ENCODE measurements at places on chromosomes 11 and 22.

DNA sequence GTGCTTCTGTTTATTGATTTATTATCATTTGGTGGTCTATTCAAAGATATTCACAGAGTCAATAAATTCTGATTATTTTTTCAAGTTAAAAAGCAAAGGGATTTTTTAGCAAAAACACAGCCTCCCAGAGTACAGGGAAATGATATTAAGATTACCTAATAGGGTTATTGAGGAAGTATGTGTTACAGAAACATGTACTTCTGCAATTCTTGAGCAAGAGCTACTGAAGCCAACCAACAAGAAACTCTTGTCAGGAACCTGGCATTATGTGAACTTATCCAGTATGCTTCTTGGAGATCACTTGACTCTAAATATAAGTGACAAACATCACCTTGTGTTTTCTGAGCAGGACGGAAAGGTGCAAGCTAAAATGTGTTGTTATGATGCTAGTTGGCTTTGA, 42.0 kb upstream of the CARD18 start:
- DNase-seq: no peak

GRCh38 chr11:47593934-47594855, at the start of gene C1QTNF4:
Gene C1QTNF4 (minus strand): TSS chr11:47594411. CDS start chr11:47590810, 3,601 bp downstream.
- no peak for DNase-seq

DNA sequence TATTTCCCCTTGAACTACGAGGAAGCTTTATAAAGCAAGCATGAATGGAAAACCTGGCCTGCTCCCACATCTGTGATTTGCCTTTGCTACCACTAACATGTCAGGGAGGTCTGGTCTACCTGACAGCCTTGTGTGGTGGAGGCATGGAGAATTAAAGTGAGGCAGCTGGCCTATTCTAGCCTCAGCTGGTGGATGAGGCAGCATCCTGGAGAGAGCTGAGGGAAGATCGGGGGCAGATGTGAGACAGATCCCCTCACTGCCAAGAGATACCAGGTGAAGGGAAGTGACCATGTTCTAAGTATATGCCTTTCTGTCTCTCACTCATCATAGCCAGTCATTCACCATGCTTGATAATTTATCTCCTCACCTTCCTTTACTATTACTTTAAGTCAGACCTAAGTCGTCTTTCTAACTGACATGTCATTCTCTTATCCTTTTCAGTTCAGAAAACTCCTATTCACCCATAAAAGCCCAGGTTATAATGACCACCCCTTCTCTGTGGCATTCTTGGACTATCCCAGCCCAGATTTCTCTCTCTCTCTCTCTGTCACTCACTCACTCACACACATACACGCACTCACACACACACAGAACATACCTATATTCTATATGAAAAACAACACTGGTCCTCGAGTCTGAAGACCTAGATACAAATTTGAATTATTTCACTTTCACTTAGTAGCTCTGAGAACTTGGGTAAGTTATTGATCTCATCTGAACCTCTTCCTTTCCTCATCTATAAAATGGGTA, 90.7 kb downstream of the CSNK2A3 start:
- no peak for DNase-seq

DNA sequence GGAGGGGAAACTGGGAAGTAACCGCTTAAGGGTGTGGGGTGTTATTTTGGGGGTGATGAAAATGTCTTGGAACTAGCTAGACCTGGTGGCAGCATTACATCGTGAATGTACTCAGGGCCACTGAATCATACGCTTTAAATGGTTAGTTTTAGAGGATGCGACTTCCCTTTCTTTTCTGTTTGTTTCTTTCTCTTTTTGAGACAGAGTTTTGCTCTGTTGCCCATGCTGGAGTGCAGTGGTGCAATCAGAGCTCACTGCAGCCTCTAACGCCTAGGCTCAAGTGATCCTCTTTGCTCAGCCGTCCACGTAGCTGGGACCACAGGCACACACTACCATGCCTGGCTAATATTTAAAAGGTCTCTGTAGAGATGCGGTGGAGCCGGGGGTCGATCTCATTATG, 5.6 kb upstream of the MIAT start:
- DNase-seq: no peak

DNA sequence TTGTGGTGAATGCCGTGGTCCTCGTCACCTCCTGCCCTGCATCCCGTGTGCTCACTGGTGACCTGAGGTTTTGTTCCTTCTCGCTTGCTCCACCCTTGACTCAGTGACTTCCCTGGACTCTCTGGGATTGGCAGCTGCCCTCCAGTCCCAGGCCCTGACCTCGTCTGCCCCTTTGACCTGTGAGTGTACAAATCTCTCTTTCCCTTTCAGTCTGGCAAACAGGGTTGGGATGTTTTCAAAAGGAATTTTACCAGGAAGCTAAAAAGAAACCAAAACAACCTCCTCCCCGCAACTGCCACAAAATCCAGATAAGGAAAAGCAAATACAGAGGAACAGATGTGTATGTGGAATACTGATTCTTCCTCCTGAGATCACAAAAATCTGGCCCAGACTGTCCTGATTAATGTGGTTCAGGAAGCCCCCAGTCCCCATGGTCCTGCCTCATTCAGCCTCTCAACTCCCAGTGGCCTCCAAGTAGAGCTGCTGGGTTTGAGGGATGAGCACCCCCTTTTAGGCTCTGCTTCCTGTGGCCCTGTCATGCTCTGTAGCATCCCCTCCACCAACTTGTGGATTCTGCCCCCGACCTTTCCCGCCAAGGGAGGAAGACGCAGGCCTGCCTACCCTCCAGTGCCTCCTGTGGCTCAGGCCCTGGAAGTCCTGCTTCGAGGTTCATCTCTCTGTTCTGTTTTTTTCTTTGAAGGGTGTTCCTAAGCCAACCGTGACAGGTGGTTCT, 15.2 kb downstream of the ROBO4 start:
- no peak for DNase-seq

DNA sequence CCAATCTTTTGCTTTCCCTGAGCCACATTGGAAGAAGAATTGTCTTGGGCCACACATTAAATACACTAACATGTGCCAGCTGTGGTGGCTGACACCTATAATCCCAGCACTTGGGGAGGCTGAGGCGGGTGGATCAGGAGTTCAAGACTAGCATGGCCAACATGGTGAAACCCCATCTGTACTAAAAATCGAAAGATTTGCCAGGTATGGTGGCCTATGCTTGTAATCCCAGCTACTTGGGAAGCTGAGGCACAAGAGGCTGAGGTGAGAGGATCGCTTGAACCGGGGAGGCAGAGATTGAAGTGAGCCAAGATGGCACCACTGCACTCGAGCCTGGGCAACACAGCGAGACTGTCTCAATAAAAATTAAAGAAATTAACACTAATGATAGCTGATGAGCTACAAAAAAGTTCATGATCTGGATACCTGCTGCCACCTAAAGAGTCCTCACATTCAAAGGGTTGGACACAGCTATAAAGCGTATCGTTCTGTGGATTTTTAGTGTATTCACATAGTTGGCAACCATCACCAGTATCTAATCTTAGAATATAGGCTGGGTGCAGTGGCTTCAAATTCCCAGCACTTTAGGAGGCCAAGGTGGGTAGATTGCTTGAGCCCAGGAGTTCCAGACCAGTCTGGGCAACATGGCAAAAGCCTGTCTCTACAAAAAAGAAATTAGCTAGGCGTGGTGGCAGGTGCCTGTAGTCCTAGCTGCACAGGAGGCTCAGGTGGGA, 3.4 kb upstream of the LDHC start:
- DNase-seq: peak; percentile 6

DNA sequence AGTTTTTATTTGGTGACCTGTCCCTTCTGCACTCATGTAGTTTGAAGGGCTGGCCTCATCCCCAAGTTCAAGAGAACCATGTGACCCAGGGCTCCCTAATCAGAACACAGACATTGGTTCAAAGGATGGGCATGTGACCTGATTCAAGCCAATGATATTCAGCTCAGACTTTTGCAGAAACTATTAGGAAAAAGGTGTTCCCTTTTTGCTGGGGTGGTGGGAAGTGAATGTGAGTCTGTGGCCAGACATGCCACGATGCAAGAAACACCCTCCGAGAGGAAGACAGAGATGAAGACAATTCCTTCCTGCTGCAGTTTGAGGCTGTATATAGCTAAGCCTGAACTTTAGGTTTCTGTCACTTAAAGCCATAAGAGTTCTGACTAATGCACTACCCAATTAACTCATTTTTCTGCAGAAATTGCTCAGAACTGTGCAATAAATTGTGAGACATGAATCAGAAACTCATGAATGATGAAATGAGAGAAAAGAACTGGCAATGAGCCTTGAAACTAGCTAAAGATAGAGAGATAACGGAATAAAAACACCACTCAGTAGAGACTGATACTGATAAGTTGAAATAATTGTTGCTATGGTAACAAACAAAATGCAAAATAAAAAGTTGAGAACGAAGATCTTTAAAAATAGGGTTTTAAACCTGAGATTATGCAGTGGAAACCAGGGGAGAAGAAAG, 9.2 kb upstream of the MAPK1 start:
- peak; percentile 46 for DNase-seq

- DNase-seq: peak; percentile 72
Observed at GRCh38 chr22:26398741-26399153, 30.3 kb upstream of the ASPHD2 start.

DNA sequence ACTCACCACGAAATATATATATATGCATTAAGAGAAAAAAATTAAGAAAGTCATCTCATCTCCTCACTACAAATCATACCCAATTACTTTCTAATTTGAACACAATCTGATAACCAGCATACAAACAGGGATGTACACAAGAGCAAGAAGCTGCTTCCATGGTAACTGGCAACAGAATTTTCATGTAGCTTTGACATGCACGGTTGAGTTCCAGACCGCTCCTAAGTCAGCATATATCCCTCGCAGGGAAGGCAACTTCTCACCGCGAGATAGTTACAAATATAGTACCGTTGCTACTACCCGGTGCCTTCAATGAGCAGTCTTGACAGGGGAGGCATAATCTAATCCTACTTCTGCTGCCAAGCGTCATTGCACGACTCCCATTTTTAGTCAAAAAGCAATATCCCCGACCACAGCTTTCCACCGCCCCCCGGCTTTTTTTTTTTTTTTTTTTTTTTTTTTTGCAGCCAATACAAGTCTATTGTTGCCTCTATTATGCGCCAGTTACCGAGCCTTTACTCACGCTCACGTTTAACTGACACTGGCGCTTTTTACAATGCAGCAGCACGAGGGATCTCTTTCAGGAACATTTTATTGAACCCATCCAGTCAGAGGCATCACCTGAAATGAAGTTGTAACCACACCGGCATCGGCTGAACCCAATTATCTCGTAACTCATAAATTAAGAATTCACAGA, 2.2 kb downstream of the CADM1 start:
- peak; percentile 63 for DNase-seq

DNA sequence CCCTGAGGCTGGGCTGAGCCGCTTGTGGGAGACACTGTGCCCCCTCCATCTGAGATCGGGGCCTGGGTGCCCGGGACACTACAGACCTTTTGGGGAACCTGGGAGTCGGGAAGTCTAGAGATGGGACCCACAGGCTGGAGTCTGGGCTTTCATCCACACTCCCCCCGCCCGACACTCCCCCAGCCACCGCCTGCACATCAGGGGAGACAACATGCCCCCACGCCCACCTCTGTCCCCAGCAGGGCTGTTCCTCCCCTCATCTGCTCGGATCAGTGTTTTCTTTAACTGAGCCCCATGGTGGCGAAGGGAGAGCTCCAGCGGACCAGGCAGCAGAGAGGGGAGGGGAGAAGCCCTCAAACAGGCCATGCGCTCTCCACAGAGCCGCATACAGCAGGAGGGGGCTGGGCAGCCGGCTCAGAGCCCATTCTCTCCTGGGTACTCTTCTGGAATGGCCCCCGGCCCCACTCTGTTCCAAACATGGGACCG, 174.7 kb downstream of the IGLL1 start:
- DNase-seq: no peak

DNA sequence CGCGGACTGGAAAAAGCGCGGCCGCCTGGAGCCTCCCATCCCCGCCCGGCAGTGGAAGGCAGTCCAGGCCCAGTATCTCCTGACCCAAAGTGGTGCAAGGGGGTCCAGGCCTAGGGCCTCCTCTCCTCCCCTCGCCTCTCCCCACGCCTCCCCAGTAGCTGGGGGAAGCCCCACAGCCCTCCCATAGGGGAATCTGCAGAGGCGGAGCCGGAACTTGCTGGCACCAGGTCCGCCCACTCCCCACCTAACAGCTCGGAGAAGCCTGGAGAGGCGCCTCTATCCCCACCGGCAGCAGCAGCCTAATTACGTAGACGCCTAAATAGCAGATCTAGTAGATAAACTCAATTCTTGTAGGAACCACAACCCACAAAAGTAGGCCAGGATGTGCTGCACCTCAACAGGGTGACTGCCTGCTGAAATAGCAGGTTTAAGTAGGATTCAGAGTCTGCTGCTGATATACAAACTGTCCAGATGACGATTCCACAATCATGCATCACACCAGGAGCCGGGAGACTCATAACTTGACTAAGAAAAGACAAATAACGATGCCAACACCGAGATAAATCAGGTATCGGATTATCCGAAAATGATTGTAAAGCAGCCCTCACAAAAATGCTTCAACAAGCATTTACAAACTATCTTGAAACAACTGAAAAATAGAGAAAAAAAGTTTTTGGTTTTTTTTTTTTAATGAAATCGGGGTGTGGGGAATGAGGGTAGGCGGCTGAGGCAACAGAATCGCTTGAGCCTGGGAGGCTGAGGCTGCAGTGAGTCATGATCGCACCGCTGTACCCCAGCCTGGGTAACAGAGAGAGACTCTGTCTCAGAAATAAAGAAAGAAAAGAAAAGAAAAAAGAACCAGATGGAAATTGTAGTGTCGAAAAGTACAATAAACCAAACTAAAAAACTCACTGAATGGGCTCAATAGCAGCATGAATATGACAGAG, 11.4 kb upstream of the BRD1 start:
- DNase-seq: peak; percentile 61

DNA sequence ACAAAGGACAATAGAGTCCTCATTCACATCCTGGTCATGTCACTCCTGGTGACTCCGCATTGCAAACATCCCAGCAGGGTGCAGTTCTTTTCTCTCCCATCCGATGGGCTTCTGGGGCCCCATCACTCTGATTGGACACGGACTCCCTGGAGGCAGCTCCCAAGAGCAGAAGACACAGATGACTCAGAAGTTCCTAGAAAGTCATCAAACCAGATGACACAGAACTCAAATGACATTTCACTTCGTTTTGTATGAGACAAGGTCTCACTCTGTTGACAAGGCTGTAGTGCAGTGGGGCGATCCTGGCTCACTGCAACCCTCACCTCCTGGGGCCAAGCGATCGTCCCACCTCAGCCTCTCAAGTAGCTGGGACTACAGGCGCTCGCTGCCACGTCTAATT, 33.2 kb downstream of the ZNF195 start:
- no peak for DNase-seq

- DNase-seq: no peak
Observed at GRCh38 chr11:25816411-25816810, 515.5 kb upstream of the ANO3 start.

DNA sequence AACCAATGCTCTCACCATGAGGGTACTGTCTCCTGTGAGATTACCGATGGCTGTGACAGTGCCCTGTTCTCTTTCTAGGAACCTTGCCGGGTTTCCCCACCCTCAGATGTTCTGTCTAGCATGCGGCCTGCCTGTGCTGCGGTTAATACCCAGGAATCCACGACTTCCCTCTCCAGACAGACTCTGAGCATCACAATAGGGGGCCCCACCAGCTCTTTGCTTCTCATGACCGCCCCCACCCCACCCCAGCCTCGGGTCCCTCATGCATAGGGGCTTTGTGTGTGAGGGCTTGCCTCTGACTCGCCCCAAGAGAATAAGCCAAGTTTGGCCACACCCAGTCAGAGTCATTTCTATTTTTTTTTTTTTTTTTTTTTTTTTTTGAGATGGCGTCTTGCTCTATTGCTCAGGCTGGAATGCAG, 10.3 kb downstream of the PARVG start:
- peak; percentile 57 for DNase-seq

- no peak for DNase-seq
Observed at GRCh38 chr11:134052988-134053945, 15.6 kb upstream of the JAM3 start.

GRCh38 chr11:40037005-40037404, 1422.4 kb downstream of the LRRC4C start:
- no peak for DNase-seq
